Head of caudate nucleus (tissue), 42 donors: ENCODE measurements at places on chromosomes 11 and 22.

DNA sequence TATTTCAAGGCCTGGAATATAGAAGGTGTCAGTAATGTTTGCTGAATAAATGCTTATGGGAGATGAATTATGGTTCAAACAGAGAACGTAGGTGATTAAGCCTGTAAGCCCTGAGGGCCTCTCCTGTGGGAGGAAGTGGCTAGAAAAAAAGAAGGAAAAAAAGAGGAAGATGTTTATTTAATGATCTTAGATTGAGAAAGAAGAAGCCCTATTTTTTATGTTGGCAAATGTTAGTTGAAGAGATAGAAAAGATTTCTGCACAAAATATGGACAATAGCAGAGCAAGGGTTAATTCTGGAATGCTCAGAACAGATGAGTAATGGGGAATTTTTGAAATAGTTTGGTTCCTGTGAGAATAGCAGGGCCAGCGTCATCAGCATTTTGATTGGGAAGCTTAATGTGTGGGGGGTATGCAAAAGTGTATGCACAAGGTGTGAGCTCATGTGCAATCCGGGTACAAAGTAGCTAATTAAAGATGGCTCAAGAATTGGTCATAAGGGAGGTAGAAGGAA, 95.7 kb downstream of the TEAD1 start:
- DNase-seq = no peak

- DNase-seq = no peak
Observed at GRCh38 chr11:86930957-86931547, 24.1 kb downstream of the FZD4 start.

DNA sequence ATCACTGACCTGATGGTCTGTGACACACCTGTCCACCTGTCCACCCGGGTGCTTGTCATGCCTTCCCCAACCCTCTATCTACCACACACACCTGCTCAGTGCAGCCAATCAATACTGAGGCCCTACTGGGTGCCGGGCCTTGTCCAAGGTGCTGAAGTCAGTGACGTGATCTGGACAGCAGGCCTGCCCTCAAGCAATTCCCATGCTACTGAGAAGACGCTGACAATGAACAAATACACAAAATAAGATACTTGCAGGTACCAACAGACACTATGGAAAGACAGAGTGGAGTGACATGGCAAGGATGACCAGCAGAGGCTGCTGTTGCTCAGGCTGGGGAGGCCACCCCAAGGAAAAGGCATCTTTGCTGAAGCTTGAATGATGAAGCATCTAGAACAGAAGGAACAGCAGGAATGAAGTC, 21.2 kb downstream of the PLAAT3 start:
- DNase-seq = peak; percentile 57

GRCh38 chr22:17476838-17477237, 86.5 kb upstream of the SLC25A18 start:
- no peak for DNase-seq

DNA sequence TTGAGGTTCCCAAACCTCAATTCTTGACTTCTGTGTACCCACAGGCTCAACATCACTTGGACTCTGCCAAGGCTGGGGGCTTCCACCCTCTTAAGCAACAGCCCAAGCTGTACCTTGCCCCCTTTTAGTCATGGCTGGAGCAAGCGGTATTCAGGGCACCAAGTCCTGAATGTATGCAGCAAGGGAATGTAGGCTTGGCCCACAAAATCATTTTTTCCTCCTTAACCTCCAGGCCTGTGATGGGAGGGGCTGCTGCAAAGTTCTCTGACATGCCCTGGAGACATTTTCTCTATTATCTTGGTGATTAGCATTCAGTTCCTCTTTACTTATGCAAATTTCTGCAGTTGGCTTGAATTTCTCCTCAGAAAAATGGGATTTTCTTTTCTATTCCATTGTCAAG, 4.9 kb upstream of the OR5L1 start:
- no peak for DNase-seq

- no peak for DNase-seq
Observed at GRCh38 chr22:47136671-47137070, 374.2 kb downstream of the TBC1D22A start.

GRCh38 chr11:62805961-62806441, 761 bp upstream of the NXF1 start:
- no peak for DNase-seq

DNA sequence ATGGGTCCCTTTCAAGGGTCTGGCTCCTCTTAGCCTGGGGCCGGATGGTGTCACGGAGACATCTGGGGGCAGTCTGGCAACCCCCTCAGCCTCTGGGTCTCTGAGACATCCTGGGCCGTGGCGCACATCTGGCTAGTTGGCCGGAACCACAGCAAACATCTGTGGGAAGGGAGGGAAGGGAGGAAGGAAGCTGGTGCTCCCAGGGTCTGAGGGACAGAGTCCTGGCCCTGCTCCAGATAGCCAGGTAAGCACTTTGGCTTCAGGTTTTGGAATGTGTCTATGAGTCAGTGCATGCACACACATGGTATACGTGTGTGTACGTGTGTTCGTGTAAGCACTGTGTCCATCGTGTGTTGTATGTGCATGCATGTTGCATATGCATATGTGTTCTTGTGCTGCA, 225.1 kb downstream of the MN1 start:
- no peak for DNase-seq

DNA sequence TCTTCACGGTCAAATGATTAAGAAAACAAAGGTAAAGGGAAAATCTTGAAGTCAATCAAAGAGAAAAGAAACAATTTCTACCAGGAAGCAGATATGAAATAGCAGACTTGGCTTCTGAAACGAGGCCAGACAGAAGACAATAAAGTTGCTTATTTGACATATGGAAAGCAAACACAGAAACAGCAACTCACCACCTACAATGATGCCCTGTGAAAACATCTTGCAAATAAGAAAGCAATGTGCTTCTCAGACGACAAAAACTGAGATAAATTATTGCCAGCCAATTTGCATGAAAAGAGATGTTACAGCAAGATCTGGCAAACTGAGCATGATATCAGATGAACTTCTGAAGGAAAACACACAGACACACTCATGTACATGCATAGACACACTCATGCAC, 45.9 kb upstream of the CTSC start:
- DNase-seq = no peak
